ENCODE measurements at places on chromosomes 11 and 22.

- no peak for DNase-seq
Measured at GRCh38 chr11:9605742-9606141, 32.3 kb downstream of the WEE1 start.

- no peak for DNase-seq
Measured at GRCh38 chr22:44846726-44847275, 94.4 kb downstream of the ARHGAP8 start.

- DNase-seq: no peak
Measured at GRCh38 chr11:117829369-117829725, 4.8 kb upstream of the FXYD2 start.

DNA sequence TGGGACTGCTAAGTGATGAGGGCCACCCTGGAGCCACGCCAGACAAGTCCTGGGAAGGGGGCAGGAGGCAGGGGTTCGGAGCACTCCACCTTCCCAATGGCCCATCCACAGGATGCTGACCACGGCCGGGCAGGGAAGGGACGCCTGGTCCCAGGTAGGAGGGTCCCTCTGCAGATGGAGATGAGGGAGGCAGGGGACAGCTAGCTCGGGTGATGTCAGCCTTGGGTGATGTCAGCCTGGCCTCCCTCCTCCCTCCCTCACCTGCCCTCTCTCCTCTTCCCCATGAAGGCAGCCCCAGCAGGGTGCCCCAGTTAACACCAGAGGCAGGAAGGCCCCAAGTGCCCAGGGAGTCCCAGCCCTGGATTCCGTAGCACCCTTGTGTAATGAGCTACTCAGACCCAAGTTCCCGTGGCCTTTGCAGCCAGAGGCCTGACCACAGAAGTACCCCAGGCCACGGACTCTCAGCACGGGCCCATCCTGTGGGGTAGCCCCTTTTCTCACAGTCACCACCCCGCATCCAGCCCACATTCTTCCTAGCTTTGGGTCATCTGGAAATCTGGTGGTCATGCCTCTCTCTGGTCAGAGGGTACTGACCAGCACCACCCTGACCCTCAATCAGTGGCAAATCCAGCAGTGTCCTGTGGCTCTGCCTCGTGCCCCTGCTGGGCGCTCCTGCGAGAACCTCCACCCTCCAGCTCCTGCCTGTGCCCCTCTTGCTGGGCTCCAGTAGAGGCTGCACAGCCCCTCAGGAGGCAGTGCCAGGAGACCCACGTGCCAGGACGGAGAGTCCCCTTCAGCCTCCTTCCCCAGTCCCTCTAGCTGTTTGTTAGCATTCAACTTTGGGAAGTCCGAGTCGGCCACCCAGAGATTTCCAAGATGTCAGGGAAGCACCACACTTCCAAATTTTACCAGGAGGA, 47.4 kb downstream of the SHANK2 start:
- no peak for DNase-seq

Measured in GM10248 (cell line).